ENCODE measurements at places on chromosomes 7 and 10.

GRCh38 chr10:50557130-50557682, 66.5 kb downstream of the SGMS1 start:
- no peak for DNase-seq

DNA sequence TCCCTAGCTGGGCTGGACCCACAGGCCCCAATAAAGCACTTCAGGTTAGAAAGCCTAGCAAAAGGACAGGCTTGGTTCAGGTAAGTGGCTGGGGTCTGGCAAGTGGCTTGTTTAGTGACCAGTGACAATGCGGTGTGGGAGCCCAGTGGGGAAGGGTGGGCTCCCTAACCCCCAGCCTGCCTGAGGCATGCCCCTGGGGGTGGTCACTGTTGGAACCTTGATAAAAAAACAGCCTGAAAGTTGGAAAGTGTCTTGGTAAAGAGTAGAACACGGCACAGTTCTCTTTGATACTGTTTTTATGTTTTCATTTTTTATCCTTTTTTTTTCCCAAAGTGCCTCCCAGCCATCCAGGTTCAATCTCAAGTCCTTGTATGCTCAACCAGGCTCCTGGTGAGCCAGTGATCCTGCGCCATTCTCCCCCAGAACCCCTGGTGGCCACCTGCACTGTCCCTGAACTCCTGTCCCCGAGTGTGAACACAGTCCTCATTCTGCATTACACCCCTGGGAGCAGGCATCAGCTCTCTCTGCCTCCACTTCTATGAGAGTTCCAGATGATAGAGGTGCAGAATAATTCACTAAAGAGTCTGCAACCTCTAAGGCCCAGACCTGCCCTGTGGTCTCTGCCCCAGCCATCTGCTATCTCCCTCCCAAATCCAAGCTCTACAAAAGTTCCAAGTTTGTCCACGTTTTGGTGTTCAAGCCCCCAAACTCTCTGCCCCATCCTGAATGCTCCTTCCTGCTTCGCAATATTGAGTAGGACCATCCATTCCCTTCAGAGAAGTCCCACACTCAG, 15.0 kb upstream of the CXCL12 start:
- no peak for DNase-seq

DNA sequence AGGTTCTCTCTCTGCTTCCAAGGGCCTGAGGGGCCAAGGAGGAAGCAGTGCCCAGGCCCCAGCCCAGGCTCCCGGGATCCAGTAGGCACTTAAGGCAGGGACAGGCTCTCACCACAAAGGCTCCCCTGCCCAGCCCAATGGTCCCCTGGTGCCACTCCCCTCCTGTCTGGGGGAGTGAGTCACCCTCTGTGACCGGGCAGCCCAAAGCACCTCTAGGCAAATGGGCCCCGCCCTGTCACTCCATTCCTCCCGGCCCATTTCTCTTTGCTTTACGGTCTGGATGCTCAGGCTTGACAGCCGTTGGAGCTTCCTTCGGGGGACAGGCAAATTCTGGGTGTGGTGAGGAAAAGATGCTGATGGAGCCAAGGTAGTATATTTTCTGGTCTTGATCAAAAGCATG, at the start of gene CALHM3:
Gene CALHM3 (minus strand): TSS at position 106 of the 400 bp plus-strand sequence. CDS start 208 bp downstream, outside the sequence.
- DNase-seq = no peak

- no peak for DNase-seq
These were observed 23.5 kb downstream of the GNAT3 start for GRCh38 chr7:80488406-80488805.

DNA sequence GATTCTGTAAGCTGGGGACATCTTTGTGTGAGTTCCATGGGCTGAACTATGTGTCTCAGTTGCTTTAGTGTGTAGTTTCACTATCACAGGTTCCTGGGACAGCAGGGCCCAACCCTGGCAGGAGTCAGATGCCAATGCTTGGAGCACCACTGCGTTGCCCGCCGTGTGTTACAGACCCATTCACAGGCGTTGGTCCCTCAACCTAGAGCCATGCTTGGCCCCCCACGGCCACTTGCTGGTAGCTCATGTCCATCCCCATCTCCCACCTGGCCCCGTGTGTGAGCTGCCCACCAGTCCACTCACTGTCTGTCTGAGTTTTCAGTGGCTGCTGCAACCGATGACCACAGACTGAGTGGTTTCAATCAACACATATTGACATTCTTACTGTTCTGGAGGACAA, 546.9 kb downstream of the TCERG1L start:
- DNase-seq = no peak

- DNase-seq = no peak
These were observed 18.5 kb upstream of the PRRT4 start for GRCh38 chr7:128379900-128380479.

DNA sequence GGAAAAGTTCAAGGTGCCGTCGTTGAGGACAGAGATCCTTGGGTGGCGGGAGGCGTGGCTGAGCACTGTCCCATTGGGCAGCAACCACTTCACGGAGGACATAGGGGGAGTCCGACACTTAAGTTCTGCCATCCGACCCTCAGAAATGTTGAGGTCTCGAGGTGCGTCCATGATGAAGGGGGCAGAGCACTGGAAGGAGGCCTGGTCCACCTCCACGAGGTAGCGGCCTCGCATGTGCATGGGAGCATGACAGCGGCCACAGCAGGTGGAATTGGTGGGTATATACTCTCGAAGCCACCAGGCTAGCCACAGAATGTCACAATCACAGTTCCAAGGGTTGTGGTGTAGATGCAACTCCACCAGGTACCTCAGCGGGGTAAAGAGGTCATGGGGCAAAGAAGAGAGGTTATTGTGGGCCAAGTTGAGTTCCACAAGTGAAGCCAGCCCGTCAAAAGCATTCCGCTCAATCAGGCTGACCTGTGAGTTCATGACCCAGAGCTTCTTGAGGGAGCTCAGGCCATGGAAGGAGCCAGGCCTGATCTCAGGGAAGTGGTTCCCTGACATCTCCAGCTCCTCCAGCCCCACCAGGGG, 1.7 kb downstream of the LRRC4 start:
- DNase-seq = no peak

- DNase-seq = no peak
These were observed 57.7 kb downstream of the DNAJB6 start for GRCh38 chr7:157394246-157395191.

- no peak for DNase-seq
These were observed 55.5 kb upstream of the LHFPL3 start for GRCh38 chr7:104272767-104273384.

GRCh38 chr10:26436848-26437247, 1.3 kb upstream of the APBB1IP start:
- no peak for DNase-seq

DNA sequence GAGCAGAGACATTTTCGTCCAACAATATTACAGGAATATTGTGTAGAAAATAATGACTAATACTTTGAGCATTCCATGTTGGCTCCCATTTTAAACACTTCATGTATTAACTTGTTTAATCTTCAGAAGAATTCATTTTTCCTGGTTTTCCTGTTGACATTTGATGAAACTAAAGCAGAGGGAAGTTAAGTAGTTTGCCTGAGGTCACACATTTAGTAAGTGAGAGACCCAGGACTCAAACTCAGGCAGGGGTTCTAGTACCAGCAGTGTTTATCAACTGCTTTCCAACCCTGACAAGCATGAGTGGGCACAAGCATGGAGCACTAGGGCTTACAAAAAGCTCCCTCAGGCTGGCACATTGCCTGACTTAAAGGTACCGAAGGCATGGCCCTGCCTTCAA, 719.1 kb downstream of the AUTS2 start:
- no peak for DNase-seq

- no peak for DNase-seq
These were observed 17.0 kb upstream of the IFRD1 start for GRCh38 chr7:112433289-112433688.

- no peak for DNase-seq
These were observed 63.7 kb upstream of the APBB1IP start for GRCh38 chr10:26374426-26374825.

DNA sequence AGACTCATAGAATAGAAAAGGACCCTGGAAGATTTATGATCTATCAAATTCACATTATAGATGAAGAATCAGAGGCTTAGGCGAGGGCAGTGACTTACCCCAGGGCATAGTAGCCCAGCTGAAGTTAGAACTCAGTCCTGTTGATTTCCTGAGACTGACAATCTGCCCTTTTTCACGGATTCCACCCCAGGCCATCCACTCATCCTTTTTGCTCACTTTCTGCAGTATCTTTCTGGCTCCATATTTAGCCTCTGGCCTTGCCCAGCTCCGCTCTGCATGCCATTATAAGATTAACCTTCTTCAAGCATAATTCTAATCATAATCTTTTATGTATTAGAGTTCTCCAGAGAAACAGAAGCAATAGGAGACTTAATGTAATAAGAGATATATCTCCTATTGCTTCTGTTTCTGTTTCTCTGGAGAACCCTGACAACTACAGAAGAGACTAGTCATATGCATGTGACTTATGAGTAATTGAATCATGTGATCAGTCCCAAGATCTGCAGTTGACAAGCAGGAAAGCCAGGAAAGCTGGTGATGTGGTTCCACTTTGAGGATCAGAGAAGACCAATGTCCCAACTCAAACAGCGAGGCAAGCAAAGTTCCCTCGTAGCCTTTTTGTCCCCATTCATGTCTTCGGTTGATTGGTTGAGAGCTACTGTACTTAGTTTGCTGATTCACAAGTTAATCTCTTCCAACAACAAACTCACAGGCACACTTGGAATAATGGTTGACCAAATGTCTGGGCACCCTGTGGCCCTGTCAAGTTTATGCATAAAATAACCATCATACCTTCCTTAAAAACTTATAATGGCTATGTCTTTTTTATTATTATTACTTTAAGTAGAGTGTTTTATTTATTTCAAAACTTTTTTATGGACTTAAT, 412.1 kb downstream of the SUGCT start:
- DNase-seq = no peak

DNA sequence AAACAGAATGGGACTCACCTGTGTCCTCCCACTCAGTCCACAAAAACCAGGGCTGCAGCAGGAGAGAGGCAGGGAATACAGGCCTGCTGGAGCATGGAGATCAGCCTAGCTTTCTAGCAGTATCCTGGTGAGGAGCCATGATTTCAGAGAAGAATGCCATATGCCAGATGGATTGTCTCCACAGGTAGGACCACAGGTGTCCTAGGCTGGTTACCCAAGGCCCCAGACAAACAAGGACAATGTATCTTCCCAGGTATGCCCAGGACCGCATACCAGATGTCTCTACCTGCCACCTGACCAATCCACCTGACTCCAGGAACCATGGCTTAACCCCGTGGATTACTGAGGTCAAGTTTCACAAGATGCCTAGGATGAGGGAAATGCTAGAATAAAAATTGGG, 295.4 kb upstream of the NPSR1 start:
- DNase-seq = no peak

DNA sequence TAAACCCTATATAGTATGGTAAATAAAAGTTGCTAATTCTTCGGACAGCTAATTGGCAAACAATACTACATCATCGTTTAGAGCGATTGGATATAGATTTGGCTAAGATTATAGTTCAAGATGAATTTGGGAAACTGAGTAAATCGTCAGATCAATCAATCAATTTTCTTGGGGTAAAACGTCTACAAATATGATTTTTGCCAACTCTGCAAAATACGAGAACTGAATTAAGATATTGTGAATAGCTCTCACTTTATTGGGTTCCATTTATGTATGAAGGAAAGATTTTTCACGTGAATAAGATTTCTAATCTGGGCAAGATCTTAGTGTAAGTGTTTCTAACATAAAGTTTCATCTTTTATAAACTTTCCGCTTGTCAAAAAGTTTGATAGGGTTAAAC, 132.9 kb upstream of the AGR3 start:
- DNase-seq = no peak

- no peak for DNase-seq
These were observed 554.9 kb downstream of the KCNMA1 start for GRCh38 chr10:77082601-77083252.

- DNase-seq = no peak
These were observed 19.9 kb downstream of the ZNRF2 start for GRCh38 chr7:30304177-30304884.

DNA sequence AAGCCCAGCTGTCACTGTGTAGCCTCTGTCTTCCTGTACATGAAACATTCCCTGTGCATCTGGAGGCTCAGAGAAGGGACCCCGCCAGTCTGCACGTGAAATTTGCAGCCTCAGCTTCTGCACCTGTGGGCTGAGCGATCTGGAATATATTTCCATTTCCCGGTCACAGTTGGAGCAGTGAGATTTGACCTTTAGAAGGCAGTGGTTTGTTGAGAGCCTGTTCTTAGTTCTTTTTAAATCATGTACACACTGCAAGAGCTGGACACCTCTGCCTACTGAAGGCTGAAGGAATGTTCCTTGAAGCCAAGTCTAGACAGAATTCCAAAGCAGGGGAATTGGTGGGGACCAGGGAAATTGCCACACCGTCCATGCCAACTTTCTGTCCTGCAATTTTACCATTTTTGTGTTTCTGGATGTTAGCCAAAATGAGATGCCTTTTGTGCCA, 706.6 kb downstream of the INHBA start:
- DNase-seq = no peak

GRCh38 chr10:5519054-5519453, 5.7 kb upstream of the CALML3 start:
- DNase-seq = no peak

DNA sequence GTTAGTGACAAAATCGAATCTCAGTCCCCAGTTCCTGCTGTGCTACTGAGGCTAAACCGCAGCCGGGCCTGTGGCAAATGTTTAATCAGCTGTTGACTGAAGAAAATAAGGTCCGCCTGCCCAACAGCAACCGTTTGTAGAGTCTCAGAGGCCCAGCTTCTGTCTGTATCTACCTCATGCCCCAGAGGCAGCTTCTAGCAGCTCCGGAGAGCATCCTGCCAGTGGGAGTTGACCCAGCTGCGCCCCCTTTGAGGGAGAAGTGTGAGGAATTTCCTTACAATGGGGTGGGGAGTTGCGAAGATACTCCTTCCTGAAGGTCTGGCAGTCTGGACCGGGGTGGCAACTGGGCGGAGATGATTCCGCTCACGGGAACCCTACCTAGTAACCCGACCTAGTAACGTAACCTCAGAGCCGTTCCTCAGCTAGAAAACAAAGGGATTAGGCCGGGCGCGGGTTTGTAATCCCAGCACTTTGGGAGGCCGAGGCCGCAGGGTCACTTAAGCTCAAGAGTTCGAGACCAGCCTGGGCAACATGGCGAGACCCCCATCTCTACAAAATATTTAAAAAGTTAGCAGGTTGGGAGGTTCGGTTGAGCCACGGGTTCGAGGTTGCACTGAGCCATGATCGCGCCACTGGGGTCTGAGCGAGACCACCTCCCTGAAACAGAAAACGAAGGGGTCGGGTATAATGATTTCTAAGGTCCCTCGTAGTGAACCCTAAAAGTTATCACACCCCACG, 846 bp upstream of the ZNF775 start:
- DNase-seq = peak; percentile 65

DNA sequence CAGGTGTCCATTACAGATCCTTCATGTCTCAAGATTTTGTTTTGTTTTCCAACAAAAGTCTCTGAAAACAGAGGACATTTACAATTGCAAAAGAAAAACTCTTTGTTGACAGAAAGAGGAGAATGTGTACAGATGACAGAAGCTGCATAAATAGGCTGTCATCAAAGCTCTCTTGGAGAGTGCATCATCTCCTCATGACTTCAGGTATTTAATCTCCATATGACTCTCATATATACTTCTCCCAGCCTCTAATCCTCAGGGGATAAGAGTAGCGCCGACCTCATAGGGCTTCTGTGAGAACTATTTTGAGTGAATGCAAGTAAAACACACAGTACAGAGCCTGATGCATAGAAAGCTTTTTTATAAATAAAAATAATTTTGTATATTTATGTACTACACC, 48.1 kb upstream of the SEPTIN7 start:
- no peak for DNase-seq

All from NCI-H2227 treated with DMSO at 0.1 percent for 48 hours (cell line).